ENCODE measurements at places on chromosomes 12 and 14.

DNA sequence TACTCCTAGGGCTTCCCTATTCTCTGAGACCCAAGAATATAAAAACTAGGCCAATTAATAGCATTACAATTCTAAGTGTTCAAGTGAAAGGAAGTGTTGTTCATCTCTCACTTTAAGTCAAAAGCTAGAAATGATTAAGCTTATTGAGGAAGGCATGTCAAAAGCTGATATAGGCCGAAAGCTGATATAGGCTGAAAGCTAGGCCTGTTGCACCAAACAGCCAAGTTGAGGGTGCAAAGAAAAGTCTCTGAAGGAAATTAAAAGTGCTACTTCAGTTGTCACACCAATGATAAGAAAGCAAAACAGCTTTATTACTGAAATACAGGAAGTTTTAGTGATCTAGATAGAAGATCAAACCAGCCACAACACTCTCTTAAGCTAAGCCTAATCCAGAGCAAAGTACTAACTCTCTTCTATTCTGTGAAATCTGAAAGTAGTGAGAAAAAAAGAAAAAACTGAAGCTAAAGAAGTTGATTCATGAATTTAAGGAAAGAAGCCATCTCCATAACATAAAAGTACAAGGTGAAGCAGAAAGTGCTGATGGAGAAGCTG, 68.9 kb downstream of the SLC6A15 start:
- DNase-seq: no peak
- H3K4me3 ChIP-seq: no peak overlapping the region
- no peak overlapping the region for H3K27ac ChIP-seq

- H3K36me3 ChIP-seq: no peaks in the 10 kb centered on the region
- DNase-seq: no peak
- no peaks in the 10 kb centered on the region for H3K27me3 ChIP-seq
Observed at GRCh38 chr14:93034671-93034994, 81.1 kb downstream of the ITPK1 start.

- no peaks in the 10 kb centered on the region for H3K27me3 ChIP-seq
- H3K4me1 ChIP-seq: no peaks in the 10 kb centered on the region
- no peak overlapping the region for H3K27ac ChIP-seq
- no peak for DNase-seq
- H3K36me3 ChIP-seq: peaks cover 39% of the 10 kb centered on the region
Observed at GRCh38 chr12:121826318-121827150, 22.7 kb downstream of the SETD1B start.

GRCh38 chr14:22122829-22123560, 449.4 kb upstream of the OR4E1 start:
- H3K4me1 ChIP-seq: no peaks in the 10 kb centered on the region
- H3K27me3 ChIP-seq: no peaks in the 10 kb centered on the region
- no peak overlapping the region for H3K27ac ChIP-seq

GRCh38 chr14:80350707-80351106, 139.4 kb upstream of the DIO2 start:
- H3K27ac ChIP-seq: no peak overlapping the region
- no peaks in the 10 kb centered on the region for H3K36me3 ChIP-seq
- H3K27me3 ChIP-seq: no peaks in the 10 kb centered on the region

DNA sequence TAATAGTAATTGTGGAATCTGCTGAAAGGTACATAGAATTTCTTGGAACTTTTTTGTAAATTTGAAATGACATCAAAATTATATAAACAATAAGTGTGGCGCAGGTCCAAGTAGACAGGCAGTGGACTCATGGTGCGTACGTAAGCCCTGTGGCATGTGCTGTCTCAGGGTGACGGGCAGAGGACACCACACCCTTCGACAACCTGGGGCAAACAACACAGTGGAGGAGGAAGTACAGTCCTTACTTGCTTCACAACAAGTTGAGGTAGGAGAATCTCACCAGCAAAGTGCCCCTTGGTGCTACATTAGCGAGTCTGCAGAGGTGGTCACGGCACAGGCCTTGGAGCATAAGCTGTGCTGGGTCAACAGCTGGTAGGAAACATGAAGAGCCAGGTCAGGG, 180.9 kb downstream of the AEBP2 start:
- no peaks in the 10 kb centered on the region for H3K4me1 ChIP-seq
- DNase-seq: no peak
- H3K27me3 ChIP-seq: no peaks in the 10 kb centered on the region
- no peaks in the 10 kb centered on the region for H3K36me3 ChIP-seq

DNA sequence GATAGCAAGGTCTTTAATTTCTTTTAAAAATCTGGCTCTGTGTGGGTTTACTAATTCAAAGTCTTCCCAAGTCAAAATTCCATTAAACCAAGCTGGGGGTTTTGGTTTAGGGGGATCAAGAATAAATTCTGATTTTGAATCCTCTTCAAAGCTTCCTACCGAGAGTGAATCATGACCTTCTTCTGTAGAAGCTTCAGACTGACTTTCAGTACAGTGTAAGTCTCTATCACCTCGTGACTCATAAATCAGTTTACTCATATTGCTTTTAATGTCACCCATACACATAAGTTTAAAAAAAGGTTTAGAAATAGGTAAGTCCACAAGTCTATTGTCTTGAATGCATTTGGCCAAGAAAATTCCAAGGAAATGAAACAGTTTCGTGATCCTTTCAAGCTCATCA, 80.6 kb upstream of the STRN3 start:
- H3K4me1 ChIP-seq: no peaks in the 10 kb centered on the region
- no peak overlapping the region for H3K4me3 ChIP-seq
- H3K27ac ChIP-seq: no peak overlapping the region
- H3K27me3 ChIP-seq: no peaks in the 10 kb centered on the region
- no peak for DNase-seq
- H3K36me3 ChIP-seq: no peaks in the 10 kb centered on the region

DNA sequence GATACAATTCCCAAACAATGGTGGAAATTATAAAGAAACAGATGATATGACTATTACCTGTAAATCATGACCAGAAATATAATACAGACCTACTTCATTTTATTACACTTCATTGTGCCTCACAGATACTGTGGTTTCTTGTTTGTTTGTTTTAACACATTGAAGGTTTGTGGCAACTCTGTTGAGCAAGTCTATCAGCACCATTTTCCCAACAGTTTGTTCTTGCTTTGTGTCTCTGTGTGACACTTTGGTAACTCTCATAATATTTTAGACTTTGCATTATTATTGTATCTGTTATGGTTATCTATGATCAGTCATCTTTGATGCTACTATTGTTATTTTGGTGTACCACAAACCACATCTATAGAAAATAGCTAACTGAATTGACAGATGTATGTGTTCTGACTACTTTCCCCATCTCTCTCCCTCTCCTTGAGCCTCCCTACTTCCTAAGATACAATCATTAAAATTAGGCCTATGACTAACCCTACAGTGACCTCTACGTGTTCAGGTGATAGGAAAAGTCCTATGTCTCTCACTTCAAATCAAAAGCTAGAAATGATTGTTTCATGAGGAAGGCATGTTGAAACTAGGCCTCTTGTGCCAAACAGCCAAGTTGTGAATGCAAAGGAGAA, 49.1 kb downstream of the FBXO33 start:
- no peak overlapping the region for H3K4me3 ChIP-seq
- no peaks in the 10 kb centered on the region for H3K4me1 ChIP-seq
- H3K27me3 ChIP-seq: no peaks in the 10 kb centered on the region
- no peak for DNase-seq
- H3K27ac ChIP-seq: no peak overlapping the region

GRCh38 chr12:82411546-82412230, 53.4 kb downstream of the METTL25 start:
- DNase-seq: no peak
- H3K36me3 ChIP-seq: no peaks in the 10 kb centered on the region
- no peaks in the 10 kb centered on the region for H3K27me3 ChIP-seq
- H3K4me3 ChIP-seq: no peak overlapping the region

DNA sequence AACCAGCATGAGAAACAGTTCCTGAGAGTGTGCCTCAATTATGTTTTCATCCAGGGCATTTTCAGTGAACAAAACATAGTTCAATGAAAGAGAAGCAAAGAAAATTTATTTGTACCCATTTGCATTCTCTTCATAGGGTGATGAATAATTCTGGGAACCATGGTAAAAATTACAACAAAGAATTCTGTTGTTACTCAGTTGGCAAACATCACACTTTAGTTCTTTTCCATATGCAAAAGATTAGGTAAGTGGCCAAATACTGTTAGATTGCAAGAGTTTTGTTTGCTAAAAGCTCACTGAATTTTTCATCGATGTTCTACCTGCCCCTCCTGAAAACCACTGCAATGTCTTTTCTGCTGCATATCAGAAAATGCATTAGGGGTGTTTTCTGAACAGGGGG, 132.4 kb upstream of the RGS6 start:
- no peak overlapping the region for H3K4me3 ChIP-seq
- no peak overlapping the region for H3K27ac ChIP-seq
- H3K36me3 ChIP-seq: no peaks in the 10 kb centered on the region
- H3K4me1 ChIP-seq: no peaks in the 10 kb centered on the region

- no peak overlapping the region for H3K27ac ChIP-seq
- DNase-seq: no peak
- H3K27me3 ChIP-seq: no peaks in the 10 kb centered on the region
- H3K4me1 ChIP-seq: no peaks in the 10 kb centered on the region
- H3K36me3 ChIP-seq: no peaks in the 10 kb centered on the region
- no peak overlapping the region for H3K4me3 ChIP-seq
Observed at GRCh38 chr14:23025151-23025814, 9.4 kb downstream of the PSMB5 start.

DNA sequence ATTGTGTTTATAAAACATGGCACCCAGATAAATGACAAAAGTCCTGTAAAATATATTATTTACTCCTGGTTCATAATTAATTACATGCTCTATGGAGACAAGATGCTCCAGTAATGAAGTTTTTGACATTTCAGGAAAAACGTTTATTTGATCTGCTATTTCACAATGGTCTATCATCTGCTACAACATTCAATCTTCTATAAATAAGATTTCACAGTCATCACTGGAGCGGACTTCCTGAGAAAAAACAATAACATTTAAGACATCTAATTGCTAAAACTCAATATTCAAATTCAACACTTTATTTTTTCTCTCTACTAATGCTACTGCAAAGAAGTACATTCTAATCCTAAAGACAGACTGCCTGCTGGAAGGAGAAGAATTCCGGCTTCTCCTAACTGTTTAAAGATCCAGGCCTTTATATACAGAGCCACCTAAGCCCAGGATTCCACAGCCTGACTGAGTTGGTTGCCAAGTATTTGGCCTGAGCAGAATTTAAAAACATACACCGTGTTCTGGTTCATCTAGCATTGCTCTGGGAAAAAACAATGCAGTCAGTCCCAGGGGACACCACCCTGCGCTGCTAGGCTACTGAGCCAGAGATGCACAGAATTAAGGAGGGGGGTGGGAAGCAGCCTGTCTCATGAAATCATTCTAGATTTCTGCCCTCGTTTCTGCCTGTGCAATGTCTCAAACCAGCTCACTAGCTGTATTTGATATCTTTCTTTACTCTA, 58.0 kb downstream of the TMTC1 start:
- no peak overlapping the region for H3K27ac ChIP-seq

- no peaks in the 10 kb centered on the region for H3K4me1 ChIP-seq
- no peaks in the 10 kb centered on the region for H3K36me3 ChIP-seq
- no peak overlapping the region for H3K27ac ChIP-seq
- no peak for DNase-seq
Observed at GRCh38 chr14:65162031-65162430, 59.7 kb upstream of the MAX start.

DNA sequence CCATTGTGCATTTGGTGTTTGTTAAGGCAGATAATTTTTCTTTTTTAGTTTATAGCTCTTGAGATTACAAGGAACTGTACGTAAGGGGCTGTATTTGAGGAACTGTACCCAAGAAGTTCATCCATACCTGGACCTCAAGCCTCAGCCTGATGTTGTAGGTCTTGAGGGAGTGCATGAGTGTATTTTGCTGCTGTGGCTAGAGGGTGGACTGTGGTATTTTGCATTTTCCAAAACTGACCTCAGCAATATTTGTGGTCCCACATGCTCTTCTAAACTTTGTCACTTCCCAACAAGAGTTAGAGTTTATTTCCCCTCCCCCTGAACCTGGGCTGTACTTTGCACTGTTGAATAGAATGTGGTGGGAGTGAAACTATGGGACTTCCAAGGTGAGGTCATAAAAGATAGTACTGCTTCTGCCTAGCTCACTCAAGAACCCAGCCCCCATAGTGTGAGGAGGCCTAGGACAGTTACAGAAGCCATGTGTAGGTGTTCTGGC, 42.2 kb upstream of the FBXO33 start:
- no peak for DNase-seq
- H3K27me3 ChIP-seq: no peaks in the 10 kb centered on the region
- H3K36me3 ChIP-seq: no peaks in the 10 kb centered on the region
- H3K27ac ChIP-seq: no peak overlapping the region

DNA sequence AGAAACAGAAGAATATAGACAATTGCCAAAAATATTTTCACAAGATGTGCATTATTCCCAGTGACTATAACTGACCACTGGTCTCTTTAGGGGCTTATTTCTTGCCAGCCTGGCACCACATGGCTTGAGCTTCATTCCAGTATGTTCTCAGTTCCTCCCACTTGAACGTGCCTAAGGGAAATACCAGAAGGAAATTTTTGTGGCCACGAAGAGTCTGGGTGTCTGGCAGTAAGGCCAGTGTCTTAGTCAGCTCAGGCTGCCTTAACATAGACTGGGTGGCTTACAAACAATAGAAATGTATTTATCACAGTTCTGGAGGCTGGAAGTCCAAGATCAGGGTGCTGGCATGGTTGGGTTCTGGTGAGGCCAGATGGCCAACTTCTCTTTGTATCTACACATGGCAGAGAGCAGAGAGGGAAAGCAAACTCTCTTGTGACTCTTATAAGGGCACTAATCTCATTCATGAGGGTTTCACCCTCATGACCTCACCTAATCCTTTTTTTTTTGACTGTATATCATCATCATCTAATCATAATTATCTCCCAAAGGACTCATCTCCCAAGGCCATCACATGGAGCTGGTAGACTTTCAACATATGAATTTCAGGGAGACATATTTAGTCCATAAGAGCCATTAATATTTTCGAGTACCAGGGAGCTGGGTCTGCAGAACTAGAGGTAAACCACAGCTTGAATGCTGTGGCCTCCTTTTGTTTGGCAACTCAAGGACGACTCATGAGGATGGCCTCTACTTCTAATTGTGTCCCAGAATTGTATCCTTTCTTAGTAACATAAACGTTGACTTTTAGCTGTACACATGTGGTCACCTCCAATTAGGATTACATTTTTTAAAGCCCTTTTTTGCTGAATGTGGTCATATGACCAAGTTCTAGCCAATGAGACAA, 5.1 kb upstream of the SMOC1 start:
- H3K27me3 ChIP-seq: peaks cover 5% of the 10 kb centered on the region
- no peak overlapping the region for H3K4me3 ChIP-seq
- H3K4me1 ChIP-seq: no peaks in the 10 kb centered on the region
- no peaks in the 10 kb centered on the region for H3K36me3 ChIP-seq
- DNase-seq: no peak

DNA sequence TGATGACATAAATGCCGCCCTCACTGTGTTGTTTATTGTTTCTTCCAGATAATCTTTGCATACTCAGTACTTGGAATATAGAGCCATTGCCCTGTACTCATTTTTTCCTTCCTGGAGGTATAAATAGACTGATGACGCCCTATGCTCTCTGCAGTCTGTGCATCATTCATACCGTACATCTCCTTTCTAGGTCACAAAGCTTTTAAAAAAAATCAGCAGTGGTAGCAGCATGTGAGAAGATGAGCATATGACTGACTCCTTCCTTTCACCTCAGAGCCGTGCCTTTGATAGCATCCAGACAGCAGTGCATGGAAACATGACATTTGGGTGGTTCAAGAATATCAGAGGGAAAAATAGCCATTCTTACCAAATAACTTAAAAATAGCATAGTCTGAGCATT, 77.3 kb downstream of the PDE3A start:
- H3K27me3 ChIP-seq: no peaks in the 10 kb centered on the region
- no peaks in the 10 kb centered on the region for H3K4me1 ChIP-seq
- H3K27ac ChIP-seq: no peak overlapping the region
- no peak for DNase-seq
- H3K4me3 ChIP-seq: no peak overlapping the region
